Upper lobe of right lung (tissue), 1 donor: ENCODE measurements at places on chromosomes 2 and 18. TPM values are rescaled to one million over a fixed set of nuclear protein-coding genes. Genes with fewer than 3 reads are reported as not detected.

- peak overlapping the region; percentile 55 for H3K27ac ChIP-seq
- H3K4me1 ChIP-seq, result peaks cover 6% of the 10 kb centered on the region
- H3K27me3 ChIP-seq, result no peaks in the 10 kb centered on the region
- H3K4me3 ChIP-seq, result no peak overlapping the region
- peaks cover 8% of the 10 kb centered on the region for H3K36me3 ChIP-seq
Measured at GRCh38 chr2:65018141-65018582, 29.0 kb downstream of the SLC1A4 start.

GRCh38 chr2:47079515-47080412, 75.3 kb downstream of the STPG4 start:
- H3K27ac ChIP-seq, result peak overlapping the region; percentile 53
- no peaks in the 10 kb centered on the region for H3K27me3 ChIP-seq
- peak; percentile 80 for DNase-seq
- peaks cover 72% of the 10 kb centered on the region for H3K4me1 ChIP-seq

GRCh38 chr2:171957061-171957460, 34.8 kb downstream of the HAT1 start:
- DNase-seq, result no peak
- peaks cover 9% of the 10 kb centered on the region for H3K4me1 ChIP-seq
- no peak overlapping the region for H3K27ac ChIP-seq

DNA sequence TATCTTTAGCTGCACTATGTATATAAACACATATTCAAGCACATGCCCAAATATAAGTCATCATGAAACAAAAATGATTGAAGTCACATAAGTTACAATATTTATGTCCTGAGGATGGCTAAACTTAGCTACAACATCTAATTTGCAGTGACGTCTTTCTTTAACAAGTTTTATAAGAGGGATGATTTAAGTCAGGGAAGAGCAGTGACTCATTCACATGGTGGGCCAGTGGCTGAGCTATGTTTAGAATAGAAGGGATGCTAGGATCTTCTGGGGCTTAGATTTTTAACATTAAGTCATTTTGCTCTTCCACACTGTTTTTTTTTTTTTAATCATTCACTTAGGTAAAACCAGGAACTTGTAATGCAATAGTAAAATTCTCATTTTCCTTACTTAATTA, 22.3 kb downstream of the ADCYAP1 start:
- no peaks in the 10 kb centered on the region for H3K4me1 ChIP-seq
- H3K36me3 ChIP-seq, result no peaks in the 10 kb centered on the region
- no peak overlapping the region for H3K4me3 ChIP-seq
- DNase-seq, result no peak
- no peak overlapping the region for H3K27ac ChIP-seq

- H3K4me3 ChIP-seq, result no peak overlapping the region
- H3K36me3 ChIP-seq, result no peaks in the 10 kb centered on the region
- no peaks in the 10 kb centered on the region for H3K27me3 ChIP-seq
- H3K4me1 ChIP-seq, result no peaks in the 10 kb centered on the region
- DNase-seq, result no peak
- H3K27ac ChIP-seq, result no peak overlapping the region
Measured at GRCh38 chr2:210086292-210086691, 83.9 kb downstream of the RPE start.

SERPINB11 gene
- not detected for total RNA-seq
